ENCODE measurements at places on chromosomes 12 and 14.

DNA sequence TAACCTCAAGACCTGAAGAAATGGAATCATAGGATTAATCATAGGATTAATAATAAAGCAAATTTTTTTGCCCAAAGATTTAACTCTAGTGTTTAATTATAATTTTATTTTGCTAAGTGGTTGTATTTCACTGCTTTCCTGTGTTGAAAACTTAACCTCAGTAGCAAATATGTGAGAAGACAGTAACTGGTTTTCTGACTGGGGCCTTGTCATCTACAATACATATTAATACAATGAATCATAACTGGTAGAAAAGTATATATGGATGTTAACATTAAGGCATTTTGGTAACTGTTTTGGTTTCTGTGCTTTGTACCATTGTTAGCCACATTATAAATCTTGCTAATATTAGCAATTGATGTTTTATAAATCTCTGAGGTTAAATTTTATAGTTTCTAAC lies 92.2 kb downstream of the ACSS3 start:
- no peak for DNase-seq

- DNase-seq = no peak
Measured at GRCh38 chr12:75613981-75614380, 102.6 kb upstream of the KRR1 start.

GRCh38 chr12:2120982-2121758 lies 68.4 kb downstream of the CACNA1C start:
- DNase-seq = no peak

- DNase-seq = no peak
Measured at GRCh38 chr12:127595506-127595905, 671.5 kb upstream of the TMEM132C start.

GRCh38 chr12:2680676-2681039 lies 114.1 kb upstream of the FKBP4 start:
- no peak for DNase-seq

DNA sequence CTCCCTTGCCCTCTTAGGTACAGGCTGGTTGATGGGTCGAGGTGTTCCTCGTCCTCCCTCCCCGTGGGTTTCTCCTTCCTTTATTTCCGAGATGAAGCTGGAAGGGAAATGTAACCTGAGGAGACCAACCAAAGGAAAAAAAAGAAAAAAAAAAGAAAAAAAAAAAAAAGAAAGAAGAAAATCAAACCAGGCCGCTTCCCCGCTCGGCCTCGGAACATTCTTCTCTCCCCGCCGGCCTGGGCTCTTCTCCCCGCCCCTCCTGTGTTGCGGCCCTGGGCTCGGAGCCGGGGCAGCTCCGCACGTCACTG lies 1.6 kb upstream of the NFATC4 start:
- DNase-seq = no peak

- DNase-seq = no peak
Measured at GRCh38 chr12:111384596-111384995, 15.7 kb upstream of the PHETA1 start.
